ENCODE measurements at places on chromosomes 7 and 10. TPM values are rescaled to one million over a fixed set of nuclear protein-coding genes. Genes with fewer than 3 reads are reported as not detected.
A peak's percentile ranks its signal among the peaks of the same experiment; 100 is the strongest.

The CCDC146 gene
- 6.1 TPM for total RNA-seq

The NRG3 gene
- 1.9 TPM for total RNA-seq

The IGF2BP3 gene
- total RNA-seq = 242 TPM

The SLC13A4 gene
- 0.28 TPM for total RNA-seq

The TYW1 gene
- total RNA-seq = 23.1 TPM

- no peak for DNase-seq
These were observed 15.5 kb downstream of the CYTH3 start for GRCh38 chr7:6256677-6257535.

- DNase-seq = peak; percentile 40
These were observed 44.7 kb downstream of the COL13A1 start for GRCh38 chr10:69846293-69846921.

GRCh38 chr7:159139202-159139601, 5.5 kb downstream of the VIPR2 start:
- no peak for DNase-seq

GRCh38 chr10:130466271-130466997, 330.2 kb downstream of the GLRX3 start:
- no peak for DNase-seq

- peak; percentile 78 for DNase-seq
These were observed 29.9 kb upstream of the ZMIZ1 start for GRCh38 chr10:79038841-79039201.

DNA sequence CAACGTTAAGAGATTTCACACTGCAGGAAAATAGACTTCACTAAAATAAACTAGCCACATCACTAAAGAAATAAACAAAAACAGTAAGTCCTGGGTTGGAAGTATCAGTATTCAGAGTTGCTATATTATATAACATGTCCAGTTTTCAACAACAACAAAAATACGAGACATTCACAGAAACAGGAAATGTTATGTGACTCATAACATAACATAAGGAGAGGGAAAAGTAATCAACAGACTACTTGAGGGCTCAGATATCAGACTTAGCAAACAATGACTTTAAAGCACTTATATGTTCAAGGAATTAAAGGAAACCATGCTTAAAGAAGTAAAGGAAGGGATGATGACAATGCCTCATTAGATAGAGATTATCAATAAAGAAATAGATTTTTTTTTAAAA, 73.5 kb upstream of the MKLN1 start:
- no peak for DNase-seq

DNA sequence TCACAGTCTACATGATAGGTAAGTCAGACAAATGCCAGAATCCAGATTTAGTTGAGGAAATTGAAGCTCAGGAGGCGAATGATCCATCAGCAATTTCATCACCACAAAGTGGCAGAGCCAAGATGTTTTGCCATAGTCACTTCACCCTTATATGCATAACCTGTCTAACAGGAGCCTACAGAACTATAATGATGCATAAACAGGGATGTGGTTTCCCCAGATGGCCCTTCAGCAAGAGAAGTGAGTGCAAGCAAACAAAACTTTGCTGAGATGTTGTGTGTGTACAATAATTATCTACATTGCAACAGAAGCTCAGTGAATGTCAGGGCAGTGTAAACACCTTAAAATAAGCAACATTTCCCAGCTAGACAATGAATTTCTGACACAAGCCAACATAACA, 28.6 kb downstream of the PON3 start:
- no peak for DNase-seq

DNA sequence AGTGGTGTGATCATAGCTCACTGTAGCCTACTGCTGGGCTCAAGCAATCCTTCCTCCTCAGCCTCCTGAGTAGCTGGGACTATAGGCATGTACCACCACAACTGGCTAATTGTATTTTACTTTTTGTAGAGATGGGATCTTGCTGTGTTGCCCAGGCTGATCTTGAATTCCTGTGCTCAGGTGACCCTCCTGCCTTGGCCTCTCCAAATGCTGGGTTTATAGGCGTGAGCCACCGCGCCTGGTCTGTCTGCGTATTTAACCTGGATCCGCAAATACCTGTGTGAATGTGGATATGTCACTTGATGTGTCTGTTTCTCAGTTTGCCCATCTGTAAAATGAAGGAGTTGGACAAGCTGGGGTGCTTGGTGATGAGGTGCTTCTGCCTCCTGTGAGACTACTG, 123.9 kb downstream of the BAMBI start:
- no peak for DNase-seq

GRCh38 chr10:97182288-97182990, 3.3 kb downstream of the SLIT1 start:
- DNase-seq = no peak

DNA sequence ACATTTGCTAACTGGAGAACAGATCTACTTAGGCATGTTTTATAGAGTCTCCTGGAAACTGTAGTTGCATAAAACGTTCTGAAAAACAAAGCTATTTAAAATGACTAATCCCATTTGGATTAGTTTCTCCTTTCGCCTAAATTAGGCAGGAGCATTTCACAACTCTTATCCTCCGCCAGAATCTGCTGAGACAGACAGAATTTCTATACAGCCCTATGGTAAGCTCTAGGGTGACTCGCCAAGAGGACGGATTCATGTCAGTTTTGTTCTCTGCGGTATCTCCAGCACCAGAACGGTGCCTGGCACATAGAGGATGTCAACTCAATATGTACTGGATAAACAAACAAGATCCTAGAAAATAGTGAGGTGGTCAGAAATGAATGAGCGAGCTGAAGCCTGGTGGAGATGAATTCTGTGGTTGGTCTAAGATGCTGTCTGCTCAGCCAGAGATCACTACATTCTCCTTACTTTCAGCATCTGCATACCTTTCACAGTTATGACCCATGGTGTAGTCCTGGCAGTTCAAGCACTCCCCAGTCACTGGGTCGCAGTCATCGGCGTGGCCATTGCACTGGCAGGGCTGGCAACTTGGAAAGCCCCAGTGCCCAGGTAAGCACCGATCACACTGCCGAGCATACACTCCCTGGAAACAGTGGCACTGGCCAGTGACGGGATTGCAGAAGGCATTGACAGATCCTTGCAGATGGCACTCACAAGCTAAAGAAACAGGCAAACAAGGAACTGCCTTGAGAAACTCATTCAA, 44.0 kb downstream of the LAMB1 start:
- no peak for DNase-seq

DNA sequence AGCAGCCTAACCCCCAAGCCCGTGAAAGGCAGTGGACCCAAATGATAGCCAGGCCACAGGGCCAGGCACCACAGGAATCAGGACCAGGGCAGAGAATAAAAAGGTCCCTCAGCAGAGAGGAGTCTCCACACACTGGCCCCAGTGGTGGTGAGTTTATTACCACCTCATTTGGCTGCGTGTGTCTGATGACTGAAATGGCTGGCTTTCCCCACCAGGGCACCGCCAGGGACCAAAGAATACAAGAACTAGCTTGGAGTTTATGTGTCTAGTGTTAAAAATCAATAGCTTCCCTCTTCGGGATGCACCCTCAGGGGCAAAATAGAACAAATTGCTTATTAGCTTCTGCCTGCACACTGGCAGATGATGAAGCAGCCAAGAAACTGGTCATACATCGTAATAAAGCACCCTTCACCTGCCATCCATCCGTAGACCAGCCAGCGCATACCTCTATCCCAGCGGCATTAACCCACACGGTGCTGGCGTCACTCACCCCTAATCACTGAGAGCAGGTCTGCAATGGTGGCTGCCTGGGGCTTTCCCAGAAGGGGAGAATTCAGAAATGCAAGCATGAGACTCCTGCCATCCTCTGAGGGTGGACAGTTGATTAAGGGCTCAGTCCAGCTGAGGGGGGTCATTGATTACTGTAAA, 223.7 kb upstream of the ZMIZ1 start:
- no peak for DNase-seq

DNA sequence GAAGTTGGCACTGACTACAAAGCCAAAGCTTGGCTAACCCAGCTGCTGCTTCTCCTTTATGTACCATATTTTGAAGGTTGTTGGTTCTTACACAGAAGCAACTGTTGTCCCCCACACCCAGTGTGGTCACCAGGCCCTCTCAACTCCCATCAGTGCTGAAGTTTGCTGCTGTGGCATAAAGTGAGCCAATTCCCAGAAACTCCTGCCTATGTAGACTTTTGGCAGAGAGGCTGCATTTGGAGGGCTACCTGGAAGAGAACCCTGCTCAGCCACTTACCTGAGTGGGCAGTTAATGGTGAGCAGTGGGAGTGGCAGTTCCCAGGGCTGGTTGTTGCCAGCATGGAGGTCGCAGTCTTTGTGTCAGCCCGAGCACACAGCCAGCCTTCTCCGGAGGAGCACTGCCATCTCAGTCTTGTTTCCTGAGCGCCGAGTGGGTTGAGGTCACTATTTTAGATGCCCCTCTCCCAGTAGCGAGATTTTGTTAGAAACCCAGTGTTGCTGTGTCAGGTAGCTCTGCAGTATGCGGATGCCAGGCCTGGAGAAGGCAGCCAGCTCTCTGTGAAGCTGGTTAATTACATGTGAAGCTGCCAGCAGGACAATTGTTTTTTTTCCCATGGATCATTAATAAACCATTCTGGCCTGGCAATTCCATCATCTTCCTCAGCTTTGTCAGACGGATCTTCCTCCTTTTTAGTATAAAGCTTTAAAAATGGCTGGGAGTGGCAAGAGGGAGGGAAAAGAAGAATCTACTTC, 24.5 kb downstream of the LRRC4 start:
- DNase-seq = no peak

- no peak for DNase-seq
These were observed 643.5 kb upstream of the POT1 start for GRCh38 chr7:125573126-125573525.

Measured in neural progenitor cell (in vitro differentiated cells).